ENCODE measurements at places on chromosomes 13 and 19.

DNA sequence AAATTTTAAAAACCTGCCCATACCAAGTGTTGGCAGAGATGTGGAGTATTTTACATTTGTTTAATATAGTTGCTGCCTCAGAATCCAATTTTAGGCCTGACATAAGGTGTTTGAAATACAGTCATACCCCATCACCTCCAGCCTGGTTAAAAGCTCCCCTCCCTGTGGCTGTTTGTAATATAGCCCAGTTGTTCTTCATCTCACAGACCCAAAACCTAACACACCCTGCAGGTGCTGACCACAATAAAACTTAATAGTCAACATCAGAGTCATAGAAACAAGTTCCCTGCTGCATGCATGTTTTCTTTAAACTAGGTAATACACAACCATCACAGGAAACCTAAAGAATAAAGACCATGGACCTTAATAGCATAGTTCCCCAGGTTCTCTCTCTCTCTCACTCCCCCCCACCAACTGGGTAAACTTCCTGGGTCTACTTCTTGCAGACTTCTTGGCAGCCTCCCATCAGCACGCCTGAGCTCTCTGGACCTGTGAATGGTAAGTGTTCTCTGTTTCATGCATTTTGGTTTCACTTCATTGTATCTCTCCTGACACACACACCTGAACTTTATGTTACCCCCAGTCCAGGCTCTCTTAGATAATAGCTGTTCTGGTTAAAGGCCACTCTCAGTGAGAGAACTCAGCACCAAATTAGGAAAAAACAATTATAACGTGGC lies 1369.9 kb downstream of the EFNB2 start:
- DNase-seq, result peak; percentile 26

GRCh38 chr19:52566588-52566987 lies 3.5 kb upstream of the ZNF701 start:
- DNase-seq, result no peak

DNA sequence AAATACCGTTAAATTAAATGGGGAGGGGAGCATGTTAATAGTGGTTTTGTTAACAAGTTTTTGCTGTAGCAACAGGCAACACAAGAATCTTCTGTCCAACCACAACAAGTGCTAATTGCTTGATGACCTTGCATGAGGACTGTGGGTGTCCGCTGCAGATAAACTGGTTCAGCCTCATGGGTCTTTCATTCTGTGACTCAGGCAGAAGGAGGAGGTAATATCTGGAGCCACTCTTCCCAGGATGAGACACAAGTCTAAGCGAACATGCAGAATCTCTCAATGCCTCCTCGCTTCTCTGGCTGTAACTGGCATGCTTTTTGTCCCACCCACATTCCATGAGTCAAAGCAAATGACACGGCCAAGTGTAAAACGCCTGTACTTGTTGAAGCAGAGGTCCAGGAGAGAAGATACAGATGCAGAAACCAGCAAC lies 56.6 kb upstream of the MYO16 start:
- DNase-seq, result no peak

DNA sequence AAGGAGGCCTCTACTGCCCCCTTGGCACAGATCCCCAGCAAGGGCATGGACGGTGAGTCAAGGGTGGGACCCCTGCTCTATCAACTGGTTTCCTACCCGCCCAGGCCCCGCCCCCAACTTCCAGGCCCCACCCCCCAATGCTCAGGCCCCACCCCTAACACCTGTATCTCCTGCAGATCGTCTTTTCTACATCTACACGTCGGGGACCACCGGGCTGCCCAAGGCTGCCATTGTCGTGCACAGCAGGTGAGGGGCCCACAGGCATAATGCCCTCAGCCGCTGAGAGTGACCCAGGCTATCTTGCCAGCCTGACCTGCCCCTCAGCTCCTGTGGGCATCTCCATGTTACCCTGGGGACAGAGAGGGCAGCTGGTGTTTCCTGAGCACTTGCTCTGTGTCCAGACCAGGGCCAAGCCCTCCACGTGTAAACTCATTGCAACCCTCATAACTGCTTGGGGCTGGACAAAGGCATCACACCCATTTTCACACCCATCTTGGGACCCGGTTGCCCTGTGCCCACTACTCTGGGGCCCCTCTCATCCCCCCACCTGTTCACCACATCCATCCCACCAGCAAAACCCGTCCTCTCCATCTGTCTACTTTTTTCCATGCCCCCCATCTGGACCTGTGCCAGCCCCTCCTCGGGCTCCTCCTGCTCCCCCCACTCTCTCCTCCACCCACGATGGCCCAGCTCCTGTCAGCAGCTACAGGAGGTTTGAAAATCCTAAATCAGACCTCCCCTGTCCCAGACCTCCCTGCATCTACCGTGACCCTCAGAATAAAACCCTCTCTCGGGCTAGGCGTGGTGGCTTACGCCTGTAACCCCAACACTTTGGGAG lies 17.2 kb downstream of the SLC27A1 start:
- no peak for DNase-seq

GRCh38 chr19:46530636-46531035 lies 35.0 kb upstream of the PNMA8B start:
- DNase-seq, result no peak

DNA sequence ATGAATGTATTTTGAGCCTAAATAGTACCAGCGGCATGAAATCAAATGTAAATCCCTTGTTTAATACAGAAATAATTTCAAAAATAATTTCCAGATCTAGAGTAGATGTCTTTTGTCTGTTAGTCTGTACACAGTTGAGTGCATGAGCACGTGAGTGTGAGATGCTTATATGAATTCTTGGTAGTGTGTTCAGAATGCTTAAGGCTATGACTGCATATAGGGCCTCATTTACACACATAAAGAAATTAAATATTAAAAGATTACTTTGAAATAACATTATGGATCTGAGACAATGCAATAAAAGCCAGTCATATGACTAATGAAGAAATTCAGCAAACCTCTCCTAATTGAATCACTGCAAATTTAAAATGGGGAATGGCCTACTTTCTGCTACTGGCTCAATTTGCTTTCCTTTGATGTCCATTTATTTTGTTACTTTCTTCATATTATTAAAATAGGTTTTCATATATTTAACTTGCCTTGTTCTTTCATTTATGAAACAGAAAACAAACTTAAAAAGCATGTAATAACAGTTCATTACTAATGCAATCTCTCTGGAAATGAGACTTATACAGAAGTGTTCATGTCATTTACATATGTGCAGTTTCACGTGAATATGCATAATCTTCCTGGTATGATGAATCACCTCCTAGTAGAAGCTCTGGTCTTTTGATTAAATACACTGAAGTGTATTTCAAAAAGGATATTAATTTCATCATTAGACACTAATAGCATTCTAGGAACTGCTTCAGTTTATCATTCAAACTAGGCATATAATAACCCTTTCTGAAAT lies 4.5 kb downstream of the AMER2 start:
- no peak for DNase-seq

DNA sequence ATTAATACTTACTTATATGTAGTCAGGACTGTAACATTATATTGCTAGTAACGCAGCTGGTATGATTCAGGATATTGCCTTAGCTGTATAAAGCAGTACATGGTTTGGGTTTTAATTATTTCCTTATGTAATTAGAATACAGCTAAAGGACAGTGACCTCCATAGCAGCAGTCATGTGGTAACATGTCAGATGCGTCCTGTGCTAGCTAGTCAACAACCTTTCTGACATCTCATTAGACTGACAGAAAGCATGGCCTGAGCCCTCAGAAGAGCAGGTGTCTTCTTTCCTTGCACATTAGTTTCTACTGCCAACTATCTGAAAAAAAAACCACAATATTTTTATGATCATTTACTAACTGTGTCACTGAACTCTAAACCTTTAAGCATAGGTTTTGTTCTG lies 122.2 kb downstream of the MAB21L1 start:
- no peak for DNase-seq

DNA sequence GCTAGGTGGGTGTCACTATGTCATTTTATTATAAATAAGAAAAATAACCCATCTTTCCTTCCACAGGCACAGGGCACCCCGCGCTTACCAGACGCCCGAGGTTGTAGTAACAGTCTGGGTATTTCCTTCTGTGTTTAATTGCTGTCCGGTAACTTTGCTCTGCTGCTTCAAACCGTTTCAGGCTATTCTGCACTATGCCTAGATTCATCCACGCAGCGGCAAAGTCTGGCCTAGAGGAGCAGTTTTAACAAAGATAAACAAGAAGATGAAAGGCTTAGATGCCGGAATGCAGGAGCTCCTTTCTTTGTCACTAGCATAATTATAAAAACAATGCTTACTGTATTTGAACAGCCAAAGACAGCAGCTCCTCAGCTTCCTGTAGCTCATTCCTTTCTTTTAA lies 36.9 kb upstream of the GGACT start:
- DNase-seq, result no peak

DNA sequence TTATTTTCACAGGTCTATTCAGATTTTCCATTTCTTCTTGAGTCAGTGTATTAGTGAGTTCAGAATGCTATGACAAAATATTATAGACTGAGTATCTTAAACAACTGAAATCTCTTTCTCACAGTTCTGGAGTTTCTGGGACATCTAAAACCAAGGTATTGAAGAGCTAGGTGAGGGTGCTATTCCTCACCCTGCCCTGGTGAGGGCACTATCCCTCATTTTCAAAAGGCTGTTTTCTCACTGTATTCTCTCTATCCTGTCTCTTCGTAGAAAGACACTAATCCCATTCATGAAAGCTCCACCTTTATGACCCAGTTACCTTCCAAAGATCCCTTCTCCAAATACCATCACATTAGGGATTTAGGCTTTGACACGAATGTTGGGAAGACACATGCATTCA lies 1617.1 kb downstream of the PCDH9 start:
- no peak for DNase-seq

GRCh38 chr19:10420444-10421239 lies at the start of gene PDE4A:
PDE4A (plus strand) TSS chr19:10420538; CDS start chr19:10420765, 227 bp downstream.
- no peak for DNase-seq

- DNase-seq, result no peak
Measured at GRCh38 chr19:53951436-53951835, 11.3 kb upstream of the CACNG8 start.

DNA sequence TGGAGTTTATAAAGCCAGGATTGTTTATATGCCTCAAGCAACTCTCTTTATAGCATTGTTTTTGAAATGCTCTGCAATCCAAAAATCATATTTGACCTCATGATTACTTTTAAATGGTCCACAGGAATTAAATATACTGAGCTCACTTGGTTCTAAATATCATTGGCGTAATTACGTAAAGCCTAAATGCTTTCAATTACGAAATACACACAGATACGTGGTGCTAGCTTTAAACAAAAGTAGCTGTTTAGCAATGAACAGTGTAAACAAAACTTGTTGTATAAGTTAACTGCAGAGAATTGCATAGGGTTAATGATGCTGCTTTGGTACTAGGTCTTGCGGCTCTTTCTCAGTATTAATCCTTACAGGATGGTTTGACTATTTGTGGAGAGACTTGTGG lies 346.6 kb downstream of the COG6 start:
- DNase-seq, result peak; percentile 93

DNA sequence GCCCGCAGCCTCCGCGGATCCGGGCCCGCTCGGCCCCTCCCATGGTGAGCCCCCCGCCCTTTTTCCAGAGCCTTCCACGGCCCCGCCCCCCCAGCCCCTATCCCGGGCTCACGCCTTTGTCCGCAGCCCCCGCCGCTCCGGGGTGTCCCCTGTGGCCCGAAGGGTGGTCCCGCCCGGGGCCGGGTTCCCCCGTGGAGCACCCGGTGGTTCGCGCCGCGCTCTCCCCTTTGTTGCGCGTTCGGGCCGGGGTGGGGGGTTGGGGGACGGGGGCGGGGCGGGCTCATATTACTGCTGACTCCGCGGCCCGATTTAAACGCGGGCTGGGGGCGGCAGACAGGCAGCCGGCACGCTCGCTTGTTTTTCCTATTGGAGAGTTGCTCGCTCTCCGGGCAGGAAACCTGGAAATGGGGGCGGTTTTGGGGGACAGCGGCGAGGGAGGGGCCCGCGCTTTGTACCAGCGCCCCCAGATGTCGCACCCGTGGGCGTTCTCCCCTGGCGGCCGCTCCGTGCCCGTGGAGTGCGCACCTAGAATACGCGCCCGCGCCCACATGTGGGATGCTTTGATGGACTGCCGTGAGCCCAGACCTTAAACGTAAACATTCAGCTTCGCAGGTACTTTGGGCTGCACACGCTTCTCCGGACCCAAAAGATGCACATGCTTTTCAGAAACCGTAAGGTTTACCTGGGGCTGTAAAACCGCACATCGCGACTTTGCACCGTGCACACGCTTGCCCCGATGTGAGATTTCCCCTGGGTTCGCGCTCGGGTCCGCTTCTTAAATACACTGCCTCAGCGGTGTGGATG lies 699 bp downstream of the PTOV1 start:
- peak; percentile 82 for DNase-seq

DNA sequence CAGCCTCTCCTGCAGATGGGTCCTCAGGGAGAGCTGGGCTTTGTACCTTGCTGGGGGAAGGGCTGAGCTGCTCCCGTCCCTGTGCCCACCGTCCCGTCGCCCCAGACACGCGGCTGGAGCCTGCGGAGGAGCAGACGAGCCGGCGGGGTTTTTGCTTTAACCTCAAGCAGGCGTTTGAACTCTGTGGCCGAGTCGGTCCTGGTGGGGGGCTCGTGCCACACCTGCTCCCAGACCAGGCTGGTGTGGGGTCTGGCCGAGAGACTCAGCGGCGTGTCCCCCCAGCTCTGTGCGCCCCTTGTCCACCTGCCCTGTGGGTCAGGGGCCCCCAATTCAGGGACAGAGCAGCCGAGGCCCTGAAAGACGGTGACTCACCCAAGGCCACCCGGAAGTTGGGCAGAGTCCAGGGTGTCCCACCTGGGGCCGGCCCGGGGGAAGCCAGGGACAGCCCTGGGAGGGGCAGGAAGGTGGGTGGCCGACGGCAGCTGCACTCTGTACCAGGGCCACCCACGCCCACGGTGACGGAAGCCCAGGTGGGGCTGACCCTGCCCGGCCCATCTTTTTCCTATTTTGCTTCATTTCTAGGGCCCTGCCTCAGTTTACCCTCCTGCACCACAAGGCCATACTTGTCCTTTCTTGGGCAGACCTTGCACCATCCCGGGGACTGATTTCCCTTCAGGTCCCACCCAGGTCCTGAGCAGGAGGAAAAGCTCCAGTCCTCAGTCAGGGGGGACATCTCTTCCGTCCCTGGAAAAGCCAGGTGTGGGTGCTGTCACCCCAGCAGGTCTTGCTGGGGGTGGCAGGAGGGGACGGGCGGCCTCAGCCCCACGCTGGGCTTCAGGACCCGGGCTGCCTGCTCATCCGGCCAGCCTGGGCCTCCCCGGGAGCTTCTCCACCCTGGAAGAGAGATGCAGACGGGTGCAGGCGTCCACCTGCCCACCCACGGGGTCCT lies 5.3 kb downstream of the EFNA2 start:
- no peak for DNase-seq

GRCh38 chr13:33101835-33102234 lies 85.6 kb downstream of the KL start:
- DNase-seq, result no peak

- DNase-seq, result peak; percentile 54
Measured at GRCh38 chr19:35468637-35469036, 20.6 kb downstream of the FFAR2 start.

DNA sequence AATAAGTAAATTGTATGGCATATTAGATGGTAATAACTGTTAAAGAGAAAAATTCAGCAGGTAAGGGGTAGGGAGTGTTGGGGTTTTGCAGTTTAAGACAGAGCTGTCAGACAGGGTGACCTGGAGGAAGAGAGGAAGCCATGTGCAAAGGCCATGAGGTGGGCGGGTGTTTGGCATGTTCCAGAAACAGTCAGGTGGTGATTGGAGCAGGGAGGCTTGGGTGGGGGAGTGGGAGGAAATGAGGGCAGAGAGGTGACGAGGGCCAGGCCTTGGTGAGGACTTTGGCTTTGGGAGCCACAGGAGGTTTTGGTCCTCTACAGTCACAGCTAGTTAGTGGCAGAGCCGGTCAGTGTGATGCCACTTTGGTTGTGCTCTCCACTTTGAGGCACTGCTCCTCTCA lies 20.1 kb downstream of the RYR1 start:
- no peak for DNase-seq
